ENCODE measurements at places on chromosomes 2 and 18.
A peak's percentile ranks its signal among the peaks of the same experiment; 100 is the strongest.

- no peak for DNase-seq
Measured at GRCh38 chr2:176677746-176678265, 408.6 kb downstream of the MTX2 start.

DNA sequence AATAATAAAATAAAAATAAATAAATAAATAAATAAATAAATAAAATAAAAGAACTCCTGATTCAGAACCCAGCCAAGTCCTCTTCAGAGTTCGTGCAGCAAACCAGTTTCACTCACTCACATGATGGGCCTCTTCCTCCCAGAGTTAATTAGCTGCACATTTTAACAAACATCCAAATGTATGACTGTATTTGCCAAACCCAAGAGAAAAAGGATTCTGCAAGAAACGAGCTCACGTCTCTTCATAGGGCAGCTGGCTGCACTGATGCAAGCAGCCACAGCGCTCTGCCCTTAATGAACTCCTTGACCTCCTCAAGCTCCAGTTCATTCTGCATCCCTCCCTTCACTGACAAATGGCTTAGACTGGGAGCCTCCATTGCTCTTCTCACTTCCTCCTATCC is 55.1 kb downstream of the MREG start:
- DNase-seq, result no peak

DNA sequence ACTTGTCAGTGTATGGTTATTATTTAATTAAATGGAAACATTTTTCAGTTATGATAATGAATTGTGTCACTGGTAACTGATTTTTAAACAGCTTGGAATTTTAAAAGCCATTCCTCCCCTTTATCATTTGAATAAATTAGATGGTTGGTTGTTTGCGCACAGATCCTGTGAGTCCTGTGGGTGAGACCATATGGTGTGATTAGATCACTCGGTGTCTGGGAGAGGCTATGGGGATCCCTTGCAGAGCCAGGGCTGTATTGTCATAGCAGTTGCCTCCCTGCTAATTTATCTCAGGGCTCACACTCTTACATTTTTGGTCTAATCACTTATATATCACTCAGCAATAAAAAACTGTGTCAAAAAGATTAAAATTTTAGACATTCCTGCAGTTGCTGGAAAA is 133.5 kb downstream of the ASXL3 start:
- DNase-seq, result no peak

- no peak for DNase-seq
Measured at GRCh38 chr2:74819702-74820101, 14.2 kb upstream of the HK2 start.

- peak; percentile 39 for DNase-seq
Measured at GRCh38 chr2:127398239-127398590, 10.4 kb upstream of the MAP3K2 start.

Data from prostate gland (tissue), 2 donors.